ENCODE measurements at places on chromosomes 3 and 15.

DNA sequence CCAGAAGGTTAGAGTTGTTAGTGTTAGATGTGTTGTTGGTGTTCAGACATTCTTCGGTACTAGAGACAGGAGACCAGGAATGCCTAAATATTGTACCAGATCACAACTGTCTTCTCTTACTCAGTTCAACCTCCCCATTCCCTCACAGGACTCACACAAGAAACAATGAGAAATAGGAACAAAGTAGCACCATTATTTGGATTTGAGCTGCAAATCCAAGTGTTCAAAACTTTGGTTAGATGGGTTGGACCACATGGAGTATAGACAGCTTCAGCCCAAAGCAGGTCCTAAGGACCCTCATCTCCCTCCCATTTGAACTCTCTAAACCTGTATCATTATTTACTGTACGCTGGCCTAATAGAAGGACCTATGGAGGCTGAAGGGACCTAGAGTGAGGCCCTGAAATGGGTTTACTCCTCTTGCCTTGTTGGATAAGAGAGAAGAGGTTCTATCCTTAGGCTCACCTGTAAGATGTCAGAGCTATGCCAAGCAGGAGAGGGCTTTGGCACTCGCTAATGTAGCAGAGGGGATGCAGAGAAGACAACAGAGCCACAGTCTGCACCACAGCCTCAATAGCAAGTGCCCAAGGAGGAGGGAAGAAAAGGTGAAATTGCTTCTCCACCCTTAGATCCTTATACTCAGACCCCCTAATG lies 70.9 kb downstream of the FNDC3B start:
- DNase-seq: no peak

DNA sequence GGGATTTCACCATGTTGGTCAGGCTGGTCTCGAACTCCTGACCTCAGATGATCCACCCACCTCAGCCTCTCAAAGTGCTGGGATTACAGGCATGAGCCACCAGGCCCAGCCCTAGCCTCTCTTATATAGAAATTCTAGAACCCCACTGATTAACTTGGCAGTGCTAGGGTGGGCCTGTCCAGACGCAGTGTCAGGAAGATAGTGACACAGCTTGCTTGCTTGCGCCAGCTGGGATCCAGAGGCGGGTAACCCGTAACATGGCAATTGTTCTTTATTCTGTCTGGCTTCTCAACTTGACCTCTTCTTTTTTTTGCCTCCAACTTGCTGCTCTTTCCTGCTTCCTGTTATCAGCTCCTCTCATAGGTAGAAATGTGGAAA lies 16.2 kb downstream of the CEP19 start:
- no peak for DNase-seq

GRCh38 chr3:1578124-1578806 lies 485.4 kb downstream of the CNTN6 start:
- DNase-seq: no peak

DNA sequence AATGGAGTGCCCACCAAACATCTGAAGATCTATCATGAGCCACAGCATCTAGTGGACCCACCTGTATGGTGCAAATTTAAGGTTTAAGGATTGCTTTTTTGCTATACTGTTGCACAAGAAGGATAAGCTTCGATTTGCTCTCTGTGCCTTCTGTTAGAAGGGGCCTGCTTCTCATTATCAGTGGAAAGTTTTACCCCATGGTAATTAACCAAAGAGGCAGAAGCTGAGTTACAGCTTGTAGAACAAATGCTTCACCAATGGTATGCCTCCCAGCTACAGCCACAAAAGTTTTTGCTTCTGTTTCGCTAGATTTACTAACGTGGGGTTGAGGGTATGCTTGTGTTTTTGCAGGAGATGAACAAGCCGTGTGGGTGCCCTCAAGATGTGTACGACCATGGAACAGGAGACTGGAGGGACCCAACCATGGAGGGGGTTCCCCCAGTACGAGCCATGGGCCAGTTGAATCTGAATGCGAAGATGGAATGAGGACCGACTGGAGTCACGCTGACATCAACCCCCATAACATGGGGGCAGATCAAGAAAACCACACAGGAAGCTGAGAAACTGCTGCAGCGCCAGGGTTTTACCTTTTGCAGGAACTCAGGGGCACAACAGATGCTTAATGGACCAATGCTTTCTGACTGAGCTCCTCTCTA lies 43.5 kb downstream of the ACAD9 start:
- peak; percentile 21 for DNase-seq

DNA sequence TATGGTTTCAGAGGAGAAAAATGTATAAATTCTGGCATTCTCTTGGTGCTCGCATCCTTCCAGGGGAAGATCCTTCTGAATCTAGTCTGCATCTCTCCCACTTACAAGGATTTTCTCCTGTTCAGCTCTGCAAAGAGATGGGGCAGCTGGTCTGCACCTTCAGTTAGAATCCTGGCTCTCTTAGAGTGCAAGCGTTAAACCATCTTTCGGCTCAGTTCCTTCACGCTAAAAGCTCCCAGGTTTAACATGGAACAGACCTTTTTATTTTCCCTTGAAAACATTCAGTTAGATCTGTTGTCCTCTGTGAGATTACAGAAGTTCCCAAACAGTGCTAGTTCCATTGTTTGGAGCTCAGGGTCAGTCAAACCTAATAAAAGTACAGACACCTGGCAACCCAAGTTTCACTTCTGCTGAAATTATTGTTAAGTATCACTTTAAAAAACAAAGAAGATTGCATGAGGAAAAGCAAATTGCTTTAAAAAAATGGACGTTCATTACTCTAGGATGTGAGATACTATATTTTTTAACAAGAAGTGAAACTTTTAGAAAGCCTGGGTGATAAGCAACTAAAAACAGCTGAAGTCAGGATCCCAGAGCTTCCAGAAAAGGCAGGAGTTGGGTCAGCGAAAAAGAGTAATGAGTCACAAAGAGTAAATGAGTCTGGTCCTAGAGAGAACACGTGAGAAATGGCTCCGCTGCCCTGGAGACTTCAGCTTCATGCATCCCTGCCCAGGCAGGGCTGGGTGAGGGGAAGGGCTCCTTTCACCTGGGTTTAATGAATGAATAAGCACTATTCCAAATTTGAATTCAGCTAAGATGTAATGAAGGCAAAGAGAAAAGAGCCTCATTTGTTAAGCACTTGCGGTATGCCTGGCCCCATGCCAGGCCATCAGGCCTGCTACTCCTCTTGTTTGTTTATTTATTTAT lies 63.3 kb downstream of the ABTB1 start:
- no peak for DNase-seq

DNA sequence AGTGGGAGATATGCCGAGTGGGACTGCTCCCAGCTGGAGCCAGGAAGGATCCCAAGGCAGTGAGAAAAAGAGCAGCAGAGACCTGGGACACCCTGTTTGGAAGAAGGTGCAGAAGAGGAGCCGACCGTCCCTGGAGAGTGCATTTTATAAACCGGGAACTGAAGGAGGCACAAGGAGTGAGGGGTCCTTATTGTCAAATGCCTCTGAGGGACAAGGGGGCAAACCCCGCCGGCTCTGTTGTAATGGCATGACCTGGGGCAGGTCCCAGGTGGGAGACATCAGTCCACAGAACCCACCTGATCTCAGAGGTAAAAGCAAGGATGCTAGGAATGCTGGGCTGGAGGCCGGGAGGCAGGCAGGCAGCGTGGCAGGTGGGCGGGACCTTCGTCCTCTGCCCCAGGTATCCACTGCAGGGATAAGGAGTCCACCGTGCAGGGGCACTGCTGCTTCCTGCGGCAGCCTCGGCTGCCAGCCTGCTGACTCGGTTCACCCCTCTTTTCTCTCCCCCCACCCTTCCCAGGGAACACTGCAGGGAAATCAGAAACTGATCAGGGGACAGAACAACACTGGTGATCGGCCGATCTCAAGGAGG lies 26.9 kb downstream of the ADAMTS17 start:
- no peak for DNase-seq

GRCh38 chr15:66138892-66139590 lies 114.5 kb downstream of the MEGF11 start:
- DNase-seq: no peak

DNA sequence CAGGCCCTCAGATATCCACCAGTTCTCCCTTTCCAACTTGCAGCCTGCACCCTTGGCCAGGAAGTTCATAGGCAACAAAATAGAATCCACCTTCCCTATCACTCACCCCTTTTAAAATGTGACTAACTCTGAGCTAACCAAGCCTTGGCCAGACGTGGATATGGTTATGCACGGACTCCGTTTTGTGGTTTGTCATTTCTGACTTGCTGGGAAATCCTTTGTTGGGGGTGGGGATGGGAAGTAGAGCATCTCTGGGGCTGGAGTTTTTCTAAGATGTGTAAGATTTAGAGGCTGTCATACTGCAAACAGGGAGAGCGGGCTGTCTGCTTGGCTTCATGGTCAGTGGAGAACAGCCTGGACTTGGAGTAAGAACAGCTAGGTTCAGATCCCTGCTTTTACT lies 62.6 kb downstream of the SMAD3 start:
- DNase-seq: no peak

- DNase-seq: no peak
These were observed 27.0 kb downstream of the PCCB start for GRCh38 chr3:136277115-136277514.

DNA sequence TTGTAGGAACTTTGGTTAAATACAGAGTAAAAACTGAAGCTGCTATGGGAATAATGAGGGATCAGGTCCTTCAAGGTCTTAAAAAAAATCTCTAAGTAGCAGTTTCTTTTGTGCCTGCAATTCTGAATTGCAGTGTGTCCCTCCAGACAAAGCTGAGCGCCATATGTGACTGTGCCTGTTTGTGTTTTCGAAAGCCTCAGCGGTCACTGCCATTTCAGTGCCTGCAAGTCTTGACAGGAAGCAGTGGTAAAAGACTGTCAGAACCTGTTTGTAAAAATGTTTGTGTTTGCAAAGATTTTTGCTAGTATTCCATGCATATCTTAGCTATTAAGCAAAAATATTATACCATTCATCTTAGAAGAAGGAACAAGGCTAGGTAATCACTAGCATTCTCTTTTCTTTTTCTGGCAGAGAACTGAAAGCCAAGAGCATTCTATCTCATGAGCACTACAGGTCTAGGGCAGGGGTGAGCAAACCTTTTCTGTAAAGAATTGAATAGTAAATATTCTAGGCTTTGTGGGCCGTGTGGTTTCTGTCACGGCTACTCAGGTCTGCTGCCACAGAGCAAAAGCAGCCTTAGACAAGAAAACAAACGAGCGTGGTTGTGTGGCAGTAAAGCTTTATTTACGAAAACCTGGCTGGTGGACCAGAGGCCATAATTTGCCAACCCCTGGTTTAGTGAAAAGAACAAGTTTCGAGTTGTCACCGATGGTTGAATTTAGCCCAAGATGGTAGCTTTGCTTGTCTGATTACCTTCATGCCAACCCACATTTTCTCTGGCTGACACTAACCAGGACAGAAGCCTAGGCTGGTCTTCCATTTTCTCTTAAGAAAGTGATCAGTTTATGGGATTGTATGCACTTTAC lies 134.4 kb downstream of the CACNA1D start:
- no peak for DNase-seq

GRCh38 chr3:56780936-56781335 lies 20.8 kb downstream of the ARHGEF3 start:
- DNase-seq: no peak

GRCh38 chr3:46488735-46489361 lies 8.9 kb upstream of the RTP3 start:
- peak; percentile 88 for DNase-seq

Measured in stimulated activated CD8-positive, alpha-beta memory T cell treated with anti-CD3 and anti-CD28 coated beads, Interleukin-12 subunit alpha, Interleukin-12 subunit beta, amount 100 ng/mL, for 1 hour (primary cell).